ENCODE measurements at places on chromosomes 1 and 21. TPM values are rescaled to one million over a fixed set of nuclear protein-coding genes. Genes with fewer than 3 reads are reported as not detected.

LGR6 gene
- total RNA-seq: 0.40 TPM

PLXNA2 gene
- 11.1 TPM for total RNA-seq

NOS1AP gene
- 15.4 TPM for total RNA-seq

- DNase-seq: no peak
Observed at GRCh38 chr1:24286246-24287010, 32.7 kb upstream of the GRHL3 start.

DNA sequence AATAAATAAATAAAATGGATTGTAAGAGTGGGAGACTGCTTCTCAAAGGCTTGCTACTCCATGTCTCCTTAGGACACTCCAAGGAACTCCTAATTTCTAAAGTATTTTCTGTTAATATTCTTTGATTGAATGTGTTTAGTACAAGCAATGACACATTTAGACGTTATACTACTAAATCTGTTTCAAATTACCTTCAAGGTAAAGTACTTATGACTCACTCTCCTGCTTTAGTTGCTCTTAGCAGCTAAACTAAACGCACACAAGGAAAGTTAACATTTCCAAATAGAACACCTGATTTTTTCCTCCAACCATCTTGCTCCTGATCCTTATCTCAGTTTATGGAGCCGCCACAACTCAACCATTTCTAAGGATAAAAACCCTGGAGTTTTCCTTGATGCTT is 969.8 kb upstream of the ADGRL4 start:
- no peak for DNase-seq

DNA sequence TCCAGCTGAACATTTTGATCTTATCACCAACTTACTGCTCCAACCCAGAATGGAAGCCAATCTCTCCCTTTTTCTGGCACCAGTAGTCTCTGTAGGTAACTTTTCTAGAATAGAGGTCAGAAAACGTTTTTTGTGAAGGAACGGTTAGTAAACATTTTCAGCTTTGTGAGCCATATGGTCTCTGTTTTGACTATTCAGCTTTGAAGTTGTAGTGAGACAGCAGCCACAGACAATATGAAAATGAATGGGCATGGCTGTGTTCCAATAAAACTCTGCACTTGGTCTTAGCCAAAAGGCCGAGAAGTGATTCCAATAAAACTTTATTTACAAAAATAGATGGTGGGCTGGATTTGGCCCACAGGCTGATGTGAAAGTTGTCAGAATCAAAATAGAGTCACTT is 28.9 kb downstream of the MAP10 start:
- no peak for DNase-seq
